ENCODE measurements at places on chromosomes 3 and 15.

- DNase-seq: no peak
Measured at GRCh38 chr3:69174445-69174844, 52.0 kb upstream of the LMOD3 start.

DNA sequence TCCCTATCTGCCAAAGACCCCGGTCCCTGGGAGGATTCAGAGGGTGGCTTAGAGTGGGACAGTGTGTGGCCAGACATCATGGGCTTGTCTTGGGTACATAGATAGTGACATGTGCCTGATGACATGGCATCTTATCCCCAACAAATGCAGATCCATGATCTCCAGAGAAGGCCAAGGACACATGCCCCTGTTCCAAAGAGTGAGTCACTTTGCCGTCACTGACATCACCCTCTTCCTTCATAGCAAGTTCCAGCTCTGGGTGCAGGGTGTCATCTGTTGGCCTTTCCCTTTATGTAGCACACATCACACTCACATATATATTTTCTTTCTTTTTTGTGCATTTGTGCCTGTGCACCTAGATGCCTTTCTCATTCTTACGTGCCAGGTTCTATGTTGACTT, 350.5 kb downstream of the LRTM1 start:
- no peak for DNase-seq

DNA sequence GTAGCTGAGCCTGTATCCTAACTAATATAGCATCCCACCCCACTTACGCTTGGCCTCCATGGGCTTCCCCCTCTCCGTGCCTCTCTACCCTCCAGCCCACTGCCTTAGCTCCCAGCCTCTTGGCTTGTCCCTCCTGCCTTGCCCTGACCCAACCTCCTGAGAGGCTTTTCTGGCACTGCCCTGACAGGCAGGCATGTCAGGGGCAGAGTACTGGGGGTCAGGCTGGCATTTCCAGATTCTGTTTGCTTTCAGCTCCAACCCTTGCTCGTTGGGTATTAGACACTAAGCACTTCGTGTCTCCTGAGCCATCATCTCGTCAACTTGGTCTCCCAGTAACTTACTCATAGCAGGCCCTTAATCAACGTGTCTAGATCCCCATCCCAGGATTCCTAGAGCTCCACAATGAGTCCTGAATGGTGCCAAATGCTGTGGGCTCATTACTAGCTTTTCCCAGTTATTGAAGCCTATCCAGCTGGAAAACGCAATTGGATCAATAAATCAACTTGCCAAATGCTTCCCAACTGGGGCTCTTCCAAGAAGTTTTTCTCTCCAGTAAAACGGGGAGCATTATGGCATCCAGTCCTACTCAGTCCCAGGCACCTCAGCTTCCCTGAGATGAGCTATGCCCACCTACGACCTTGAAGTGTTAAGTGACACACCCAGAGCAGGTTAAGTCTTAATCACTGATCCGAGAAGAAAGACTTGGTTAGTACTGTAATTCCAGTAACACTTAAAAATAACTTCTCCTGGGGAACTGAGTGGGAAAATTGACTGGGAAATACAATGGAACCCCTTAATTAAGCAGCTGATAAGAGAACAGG, 78.5 kb upstream of the DLG1 start:
- no peak for DNase-seq

- no peak for DNase-seq
Measured at GRCh38 chr3:169026543-169027182, 636.8 kb downstream of the MECOM start.

DNA sequence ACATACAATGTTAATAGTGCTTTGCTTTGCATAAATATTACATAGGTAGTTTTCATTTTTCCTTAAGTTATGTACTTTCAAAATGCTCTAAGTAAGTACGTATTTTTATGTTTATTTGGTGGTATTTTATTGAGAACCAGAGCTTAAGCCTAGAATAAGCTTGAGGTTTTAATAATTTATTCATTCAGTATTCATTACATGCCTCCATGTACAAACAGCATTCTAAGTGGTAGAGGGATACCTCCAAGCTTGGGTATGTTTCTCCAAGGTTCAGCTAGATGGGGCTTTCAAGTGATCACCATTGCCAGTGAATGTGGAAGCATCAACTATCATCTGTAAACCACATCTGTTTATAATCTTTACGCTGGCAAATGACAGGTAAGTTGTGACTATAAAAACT, 52.3 kb downstream of the PEAK1 start:
- no peak for DNase-seq

GRCh38 chr3:144989807-144990206, 1018.2 kb downstream of the DIPK2A start:
- no peak for DNase-seq

- no peak for DNase-seq
Measured at GRCh38 chr3:151227266-151227806, 24.3 kb upstream of the GPR171 start.

DNA sequence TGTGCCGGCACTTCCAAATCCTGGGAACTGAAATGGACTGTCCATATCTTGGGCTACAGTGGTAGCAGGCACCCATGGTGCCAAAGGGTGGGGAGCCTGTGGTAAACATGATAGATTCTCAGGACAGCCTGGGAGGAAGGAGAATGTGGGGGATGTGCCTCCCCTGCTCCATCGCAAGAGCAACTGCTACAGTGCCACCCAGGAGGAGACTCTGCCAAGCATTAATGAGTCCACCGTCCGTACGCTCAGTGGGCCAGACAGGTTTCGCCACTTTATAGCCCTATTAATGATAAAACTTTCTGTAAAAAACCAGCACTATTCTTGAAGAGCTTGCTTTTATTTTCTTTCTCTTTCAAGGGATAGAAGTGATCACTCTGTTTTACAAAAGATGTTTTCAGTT, 75.2 kb downstream of the FMN1 start:
- no peak for DNase-seq

DNA sequence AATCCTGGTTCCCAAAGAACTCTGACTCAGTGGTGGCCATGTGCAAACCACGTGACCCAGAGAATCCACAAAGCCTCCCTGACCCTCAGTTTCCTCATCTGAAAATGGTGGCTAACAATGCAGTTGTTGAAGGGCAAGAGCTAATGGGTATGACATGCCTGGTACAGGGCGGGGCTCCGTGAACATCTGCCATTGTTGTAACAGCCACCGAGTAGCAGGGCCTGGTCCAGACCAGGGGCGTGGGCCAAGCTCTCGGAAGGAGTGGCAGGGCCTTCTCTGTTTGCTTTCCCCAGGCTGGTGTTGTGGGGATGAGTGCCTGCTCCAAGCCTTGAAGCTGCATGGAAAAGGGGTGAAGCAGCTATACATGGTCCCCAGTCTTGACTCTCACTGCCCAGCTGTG, 13.4 kb downstream of the MAPKAPK3 start:
- no peak for DNase-seq

DNA sequence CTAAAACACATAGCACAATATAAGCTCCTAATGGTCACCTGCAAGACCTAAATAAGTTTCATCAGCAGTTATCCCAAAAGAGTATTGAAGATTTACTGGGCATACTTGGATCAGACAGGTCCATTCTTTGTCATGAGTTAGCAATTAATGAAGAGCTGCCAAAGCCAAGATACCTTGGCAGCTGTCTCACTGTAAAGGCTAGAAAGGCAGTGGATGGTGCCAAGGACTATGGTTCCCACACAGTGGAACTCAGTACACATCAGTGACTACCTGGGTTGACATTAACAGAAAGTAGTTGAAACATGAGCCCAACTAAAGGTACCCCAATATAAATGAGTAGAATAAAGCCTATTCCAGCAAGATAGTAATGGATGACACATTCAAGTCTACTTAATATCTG, 41.1 kb upstream of the TMCO5A start:
- DNase-seq: no peak

- no peak for DNase-seq
Measured at GRCh38 chr3:71389191-71389590, 194.3 kb downstream of the FOXP1 start.

- no peak for DNase-seq
Measured at GRCh38 chr3:34292605-34293300, 494.3 kb downstream of the PDCD6IP start.

DNA sequence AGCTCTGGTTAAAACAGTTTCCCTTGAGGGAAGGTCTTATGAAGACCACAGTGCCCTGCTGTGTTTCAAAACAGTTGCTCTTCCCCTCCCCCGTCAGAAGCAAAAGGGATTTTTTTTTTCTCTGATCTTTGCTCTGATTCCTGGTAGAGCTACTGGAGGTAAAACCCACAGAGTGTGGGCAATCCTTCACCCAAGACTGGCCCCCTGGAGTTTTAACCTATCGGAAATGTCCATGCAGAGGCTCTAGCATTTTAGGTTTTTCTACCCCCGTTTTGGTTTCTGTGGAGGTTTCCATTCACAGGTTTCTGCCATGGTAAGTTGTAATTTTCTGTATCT, 27.7 kb downstream of the GRM2 start:
- DNase-seq: no peak

DNA sequence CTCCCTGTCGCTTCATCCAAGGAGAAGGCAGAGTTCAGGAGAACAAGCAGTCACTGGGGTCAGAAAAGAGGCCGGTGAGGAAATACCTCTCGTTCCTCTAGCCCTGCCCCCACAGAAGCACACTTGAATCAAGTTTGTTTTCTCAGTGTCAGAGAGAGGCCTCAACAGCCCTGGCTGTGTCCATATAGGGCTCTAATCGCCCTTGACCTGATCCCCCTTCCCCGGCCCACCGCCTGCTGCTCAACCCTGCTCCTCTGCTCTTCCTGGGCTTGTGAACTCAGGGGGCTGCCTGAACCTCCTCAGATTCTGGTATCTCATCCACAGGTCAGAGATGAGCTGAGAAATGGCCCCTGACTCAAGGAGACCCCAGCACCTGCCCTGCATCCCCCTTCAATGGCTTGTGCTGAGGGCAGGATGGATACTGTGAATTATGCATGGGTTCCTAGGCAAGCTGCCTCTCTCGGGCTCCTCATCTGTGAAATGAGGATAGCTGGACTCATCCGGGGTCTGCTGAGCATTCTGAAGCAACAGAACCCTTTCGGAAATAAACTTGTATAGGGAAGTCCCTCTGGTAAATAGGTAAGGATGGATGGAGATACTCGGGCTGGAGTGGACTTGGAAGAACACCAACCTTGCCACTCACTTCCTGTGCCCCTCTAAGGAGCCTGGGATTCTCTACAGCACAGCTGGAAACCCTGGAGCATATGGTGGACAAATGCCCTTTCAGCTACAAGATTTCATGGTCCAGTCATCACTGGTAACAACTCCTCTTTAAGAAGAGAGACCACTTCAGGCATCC, 147.5 kb downstream of the STT3B start:
- no peak for DNase-seq

GRCh38 chr15:98920091-98920880, 87.3 kb downstream of the PGPEP1L start:
- no peak for DNase-seq

DNA sequence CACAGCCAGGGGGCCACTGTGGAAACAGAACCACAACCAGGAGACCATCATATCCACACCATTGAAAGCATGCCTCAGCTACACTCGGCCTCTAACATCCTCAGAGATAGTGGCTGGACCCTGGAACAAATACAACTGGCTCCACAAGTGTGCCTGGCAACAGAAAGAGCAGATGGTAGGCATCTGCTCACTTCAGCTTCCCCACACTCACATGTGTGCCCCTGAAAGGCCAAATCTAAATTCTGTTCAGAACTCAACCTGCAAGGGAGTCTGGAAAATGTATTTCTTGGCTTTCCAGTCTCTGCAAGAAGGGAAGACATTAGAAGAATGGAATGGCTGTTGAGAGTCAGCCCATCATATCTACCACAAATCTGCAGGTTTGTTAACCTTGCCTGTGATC, 54.7 kb upstream of the CTNNB1 start:
- no peak for DNase-seq

- DNase-seq: no peak
Measured at GRCh38 chr3:124363476-124363875, 366.8 kb upstream of the UMPS start.
